ENCODE measurements at places on chromosomes 11 and 22. TPM values are rescaled to one million over a fixed set of nuclear protein-coding genes. Genes with fewer than 3 reads are reported as not detected.
A peak's percentile ranks its signal among the peaks of the same experiment; 100 is the strongest.

Gene VPS26B
- 39.5 TPM for total RNA-seq

- DNase-seq: peak; percentile 35
Measured at GRCh38 chr22:49655168-49655812, 172.4 kb downstream of the BRD1 start.

GRCh38 chr22:23225724-23226496 lies 45.6 kb downstream of the BCR start:
- peak; percentile 84 for DNase-seq

- peak; percentile 37 for DNase-seq
Measured at GRCh38 chr11:97201743-97202612, 812.2 kb downstream of the JRKL start.

GRCh38 chr11:68206211-68206610 lies 6.9 kb downstream of the KMT5B start:
- DNase-seq: no peak

Gene PYGM
- 179 TPM for total RNA-seq

DNA sequence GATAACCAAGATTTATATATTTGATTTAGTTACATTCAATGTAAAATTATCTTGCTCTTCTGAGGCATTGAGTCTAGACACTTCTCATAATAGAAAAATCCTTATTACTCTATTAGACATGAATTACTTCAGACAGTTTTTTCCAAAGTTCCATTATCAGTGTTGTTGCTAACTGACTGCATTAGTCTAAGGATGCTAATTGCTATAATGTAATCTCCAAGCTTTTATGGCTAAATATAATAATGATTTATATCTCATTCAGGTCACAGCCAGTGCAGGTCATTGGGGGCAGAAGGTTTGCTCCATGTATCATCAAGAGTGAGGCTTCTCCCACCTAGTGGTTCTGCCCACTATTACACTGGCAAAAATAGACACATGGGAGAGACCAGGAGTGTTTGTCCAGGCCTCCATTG lies 377.2 kb upstream of the DDI1 start:
- no peak for DNase-seq

Gene CASTOR1
- total RNA-seq: 8.2 TPM

GRCh38 chr11:90426442-90426841 lies 203.6 kb upstream of the CHORDC1 start:
- DNase-seq: no peak

- DNase-seq: no peak
Measured at GRCh38 chr11:37643968-37644367, 1045.9 kb upstream of the RAG2 start.

Gene LINC01488
- 0.08 TPM for total RNA-seq

DNA sequence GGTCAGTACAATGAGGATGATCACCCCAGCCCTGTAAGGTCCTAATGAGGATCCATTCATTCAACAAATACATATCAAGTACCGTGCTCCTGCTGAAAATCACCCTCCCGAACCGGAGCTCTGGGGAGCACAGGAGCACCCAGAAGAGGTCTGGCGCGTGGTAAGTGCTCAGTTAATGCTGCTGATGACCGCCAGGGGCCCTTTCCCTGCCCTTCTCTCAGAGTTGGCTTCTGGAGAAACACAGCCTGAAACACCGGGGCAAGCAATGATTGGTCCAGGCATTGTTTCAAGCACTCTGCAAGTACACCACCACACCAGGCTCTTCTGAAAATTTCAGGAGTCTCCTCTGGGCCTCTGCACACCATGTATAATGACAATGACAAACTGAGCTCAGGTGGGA lies 3.8 kb upstream of the CCDC86 start:
- no peak for DNase-seq

DNA sequence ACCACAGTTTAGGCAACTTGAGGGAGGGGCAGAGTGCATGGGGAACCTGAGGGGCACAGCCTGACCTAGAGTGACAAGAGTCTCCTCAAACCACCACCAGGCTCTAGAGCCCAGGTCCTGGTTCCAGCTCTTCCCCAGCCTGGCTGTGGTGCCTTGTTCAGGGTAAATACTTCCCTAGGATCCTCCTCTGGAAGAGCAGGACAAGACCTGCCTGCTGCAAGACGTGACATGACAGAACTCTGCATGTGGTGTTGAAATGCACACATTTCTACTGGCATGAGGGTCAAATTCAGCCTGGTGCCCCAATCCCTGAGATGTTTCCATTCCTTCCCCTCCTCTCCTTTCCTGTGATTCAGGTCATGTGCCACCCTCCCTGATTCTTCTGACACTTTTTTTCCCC lies 3.3 kb downstream of the SEC14L2 start:
- no peak for DNase-seq

GRCh38 chr11:62857541-62857982 lies 18.2 kb upstream of the WDR74 start:
- DNase-seq: no peak

Gene MOGAT2
- total RNA-seq: 0.22 TPM

GRCh38 chr11:36469881-36470802 lies 39.9 kb downstream of the TRAF6 start:
- no peak for DNase-seq

DNA sequence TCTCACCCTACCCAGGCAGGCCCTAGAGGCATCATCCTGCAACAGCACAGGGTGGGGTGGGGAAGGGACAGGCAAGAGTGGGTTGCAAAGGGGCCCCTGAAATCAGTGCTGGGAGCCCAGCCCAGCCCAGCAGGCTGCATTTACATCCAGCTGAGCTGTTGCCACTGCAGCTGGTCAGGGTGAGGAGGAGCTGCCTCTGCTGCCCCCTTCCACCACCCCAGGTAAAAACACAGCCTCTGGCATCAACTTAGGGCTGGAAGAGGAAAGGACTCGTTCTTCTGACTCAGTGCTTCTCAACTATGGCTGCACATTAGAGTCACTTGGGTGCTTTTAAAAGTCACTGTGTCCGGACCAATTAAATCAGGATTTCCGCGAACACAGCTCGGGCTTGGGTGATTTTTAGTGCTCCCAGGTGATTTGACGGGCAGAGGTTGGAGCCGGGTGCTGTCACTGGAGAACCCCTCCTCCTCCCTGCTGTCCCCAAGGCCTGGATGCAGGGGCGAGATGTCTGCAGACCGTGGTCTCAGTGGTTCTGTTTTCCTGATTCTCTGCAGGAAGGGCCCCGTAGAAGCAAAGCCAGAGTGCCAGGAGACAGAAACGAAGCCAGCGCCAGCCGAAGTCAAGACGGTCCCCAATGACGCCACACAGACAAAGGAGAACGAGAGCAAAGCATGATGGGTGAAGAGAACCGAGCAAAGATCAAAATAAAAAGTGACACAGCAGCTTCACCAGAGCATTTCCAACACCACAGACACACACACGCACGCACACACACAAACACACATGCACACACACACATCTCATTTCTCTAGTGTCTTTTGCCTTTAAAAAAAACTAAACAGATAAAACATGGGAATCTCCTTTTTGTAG lies 39.4 kb upstream of the TTC12 start:
- no peak for DNase-seq

Gene DPP3
- total RNA-seq: 15.8 TPM

DNA sequence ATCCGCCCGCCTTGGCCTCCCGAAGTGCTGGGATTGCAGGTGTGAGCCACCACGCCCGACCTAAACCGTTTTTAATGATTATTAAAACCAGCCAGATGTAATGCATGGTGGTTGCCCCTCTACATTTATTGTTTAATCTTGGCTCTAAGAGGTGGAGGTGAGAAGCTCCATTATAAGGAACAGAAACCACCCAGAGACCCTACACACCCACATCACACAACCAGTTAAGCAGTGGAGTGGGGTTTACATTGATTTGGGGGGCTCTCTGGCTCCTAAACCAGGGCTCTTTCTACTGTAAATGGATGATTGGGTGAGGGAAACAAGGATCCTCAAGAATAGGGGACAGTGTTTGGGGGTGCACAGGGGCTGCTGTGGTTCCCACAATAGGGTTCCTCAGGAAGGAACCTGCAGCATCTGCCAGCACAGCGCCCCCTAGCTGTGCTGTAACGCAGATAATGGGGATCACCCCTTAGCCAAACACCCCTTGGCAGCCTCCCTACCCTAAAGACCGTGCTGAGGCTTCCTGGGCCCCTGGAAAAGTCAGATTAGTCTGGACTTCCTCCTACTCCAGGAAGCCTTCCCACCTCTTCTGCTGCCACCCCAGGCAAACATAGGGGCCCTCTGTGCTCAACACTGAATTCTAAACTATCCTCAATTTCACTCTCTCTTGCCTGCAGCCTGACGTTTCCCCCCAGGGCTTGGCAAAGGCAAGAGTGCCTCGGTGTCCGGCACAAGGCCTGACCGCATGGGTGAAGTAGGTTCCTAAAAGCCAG lies 2.4 kb downstream of the MPST start:
- no peak for DNase-seq

GRCh38 chr11:129930743-129931142 lies 35.4 kb upstream of the NFRKB start:
- DNase-seq: no peak

DNA sequence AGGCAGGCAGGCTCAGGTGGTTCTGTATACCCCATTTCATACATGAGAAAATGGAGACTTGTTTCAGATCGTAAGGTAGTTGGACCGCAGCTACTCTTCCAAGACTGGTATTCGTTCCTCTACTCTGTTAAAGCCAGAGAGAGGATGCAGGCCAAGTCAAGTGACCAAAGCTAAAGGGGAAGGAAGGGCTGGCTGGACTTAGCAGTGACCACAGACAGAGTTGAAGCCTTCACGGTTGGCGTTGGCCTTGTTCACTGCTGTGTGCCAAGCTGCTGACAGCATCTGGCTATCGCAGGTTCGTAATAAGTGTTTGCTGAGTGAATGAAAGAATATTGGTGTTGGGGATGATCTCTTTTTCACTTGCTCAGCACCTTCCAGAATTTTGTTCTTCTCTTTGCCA lies 64.2 kb downstream of the PTPRJ start:
- DNase-seq: no peak

GRCh38 chr22:40618400-40618799 lies 18.1 kb downstream of the MRTFA start:
- DNase-seq: no peak

DNA sequence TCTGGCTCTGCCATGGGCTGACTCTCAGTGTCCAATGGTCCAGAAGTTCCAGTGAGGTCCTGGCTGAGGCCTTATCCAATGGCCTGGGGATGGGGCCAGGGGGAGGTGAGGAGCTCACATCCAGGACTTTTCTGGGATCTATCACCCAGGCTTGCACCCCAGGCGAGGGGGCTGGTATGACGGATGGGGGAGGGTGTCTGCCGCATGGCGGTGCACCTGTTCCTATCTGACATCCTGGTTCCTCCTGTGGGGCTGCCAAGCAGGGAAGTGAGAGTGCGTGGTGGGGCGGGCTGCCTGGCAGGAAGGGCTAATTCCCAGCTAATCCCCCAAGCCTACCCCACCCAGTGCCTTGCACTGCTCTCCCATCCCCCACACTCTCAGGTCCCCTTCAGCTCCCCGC lies 102.1 kb downstream of the NECTIN1 start:
- no peak for DNase-seq

Gene MUC15
- total RNA-seq: not detected
